Activated gamma-delta T cell treated with Interleukin-2 at 50 U/mL for 16 hours (primary cell): ENCODE measurements at places on chromosomes 16 and 17.

- no peak for DNase-seq
Observed at GRCh38 chr17:1646199-1646875, 805 bp upstream of the SCARF1 start.

GRCh38 chr17:67519801-67520251, 142.7 kb downstream of the PITPNC1 start:
- DNase-seq, result no peak

DNA sequence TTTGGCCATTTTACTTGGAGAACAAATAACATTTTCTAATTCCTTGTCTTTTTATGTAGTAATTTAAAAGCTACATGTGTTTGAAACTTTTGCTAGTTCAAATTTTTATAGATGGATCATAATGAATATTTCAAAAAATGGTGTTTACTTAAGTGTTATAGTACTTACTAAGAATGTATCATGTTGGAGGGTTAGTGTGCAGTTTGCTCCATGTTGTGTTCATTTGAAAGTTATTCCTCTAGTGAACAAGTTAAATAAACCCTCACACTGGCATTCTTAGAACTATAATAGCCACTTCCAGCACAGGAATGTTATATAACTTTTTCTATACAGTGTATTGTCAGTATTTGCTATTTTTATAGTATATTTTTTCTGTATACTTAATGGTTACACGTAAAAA, 62.8 kb downstream of the MRTFB start:
- DNase-seq, result no peak

- DNase-seq, result no peak
Observed at GRCh38 chr17:74231928-74232907, 18.8 kb downstream of the TTYH2 start.

DNA sequence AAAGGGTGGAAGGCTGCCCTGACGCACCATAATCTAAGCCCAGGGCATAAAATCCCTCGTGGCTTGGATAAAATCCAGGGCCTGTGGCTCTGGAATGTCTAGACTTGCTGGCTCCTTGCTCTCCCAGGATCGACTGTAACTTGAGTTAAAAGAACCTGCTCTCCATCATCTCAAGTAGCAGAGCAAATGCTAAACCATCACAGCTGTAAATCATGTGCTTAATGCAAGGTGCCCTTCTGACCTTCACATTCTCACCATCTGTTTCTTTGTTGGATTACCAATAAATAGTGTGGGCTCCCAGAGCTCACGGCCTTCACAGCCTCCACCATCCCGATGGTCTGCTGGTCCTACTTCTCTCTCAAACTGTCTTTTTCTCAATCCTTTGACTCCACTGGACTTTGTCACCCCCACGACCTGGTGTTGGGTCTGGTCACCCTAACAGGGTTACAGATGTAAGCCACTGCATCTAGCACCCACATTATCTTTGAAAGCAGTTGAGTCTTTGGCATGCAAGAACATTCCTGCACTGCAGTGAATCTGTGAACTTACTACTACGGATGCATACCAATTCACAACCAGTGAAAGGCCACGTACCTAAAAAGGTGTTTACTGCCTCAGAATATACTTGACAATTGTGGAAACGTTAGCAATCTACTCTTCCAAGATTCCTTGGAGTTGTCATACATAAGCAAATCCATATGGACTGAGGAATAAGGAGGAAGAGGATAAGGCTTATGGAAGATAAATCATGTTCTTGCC, 15.3 kb downstream of the RSL1D1 start:
- DNase-seq, result no peak

GRCh38 chr17:39701012-39701783, 1.3 kb downstream of the ERBB2 start:
- DNase-seq, result no peak

- DNase-seq, result no peak
Observed at GRCh38 chr16:82094942-82095540, 60.0 kb downstream of the HSD17B2 start.

DNA sequence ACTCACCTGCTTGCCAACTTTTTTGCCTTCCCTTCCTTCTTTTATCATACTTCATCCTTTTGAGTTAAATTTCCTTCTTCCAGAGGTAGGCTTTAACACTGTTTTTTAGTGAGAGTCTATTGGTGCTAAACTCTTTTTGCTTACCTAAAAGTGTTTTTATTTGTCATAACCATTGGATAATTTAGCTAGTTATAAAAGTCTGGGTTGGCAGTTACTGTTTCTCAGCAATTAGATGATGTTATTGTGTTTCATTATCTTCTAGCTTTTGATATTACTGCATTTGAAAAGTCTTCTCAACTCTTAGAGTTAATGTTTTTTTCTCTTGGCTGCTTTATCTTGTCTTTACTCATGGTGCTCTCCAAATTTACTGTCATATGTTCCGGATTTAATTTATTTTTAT, 22.6 kb downstream of the ZNRF1 start:
- DNase-seq, result no peak

- DNase-seq, result no peak
Observed at GRCh38 chr17:49191409-49191916, 18.9 kb downstream of the GNGT2 start.

GRCh38 chr16:89610108-89610453, 3.4 kb upstream of the DPEP1 start:
- DNase-seq, result no peak

GRCh38 chr17:83100220-83100852, 20.9 kb downstream of the METRNL start:
- DNase-seq, result no peak

DNA sequence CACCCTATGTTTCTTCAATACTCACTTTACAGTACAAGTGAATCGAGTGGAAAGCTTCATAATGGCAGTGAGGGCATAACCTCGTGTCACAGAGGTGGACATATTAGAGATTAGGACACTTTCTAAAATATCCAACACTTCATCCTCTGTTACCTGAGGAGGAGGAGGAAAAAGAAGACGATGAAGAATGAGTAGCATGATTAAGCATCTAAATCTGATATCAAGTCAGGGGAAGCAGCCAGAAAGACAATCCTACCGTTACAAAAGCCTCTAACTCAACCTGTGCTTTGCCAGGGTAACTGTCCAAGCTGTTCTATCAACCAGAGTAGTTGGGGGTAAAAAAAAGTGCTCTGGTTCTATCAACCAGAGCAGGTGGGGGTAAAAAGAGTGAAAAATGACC, 23.7 kb upstream of the PHLPP2 start:
- DNase-seq, result no peak

GRCh38 chr17:62778990-62779681, 29.0 kb downstream of the MARCHF10 start:
- no peak for DNase-seq

- DNase-seq, result no peak
Observed at GRCh38 chr16:47506800-47507199, 45.7 kb downstream of the PHKB start.

DNA sequence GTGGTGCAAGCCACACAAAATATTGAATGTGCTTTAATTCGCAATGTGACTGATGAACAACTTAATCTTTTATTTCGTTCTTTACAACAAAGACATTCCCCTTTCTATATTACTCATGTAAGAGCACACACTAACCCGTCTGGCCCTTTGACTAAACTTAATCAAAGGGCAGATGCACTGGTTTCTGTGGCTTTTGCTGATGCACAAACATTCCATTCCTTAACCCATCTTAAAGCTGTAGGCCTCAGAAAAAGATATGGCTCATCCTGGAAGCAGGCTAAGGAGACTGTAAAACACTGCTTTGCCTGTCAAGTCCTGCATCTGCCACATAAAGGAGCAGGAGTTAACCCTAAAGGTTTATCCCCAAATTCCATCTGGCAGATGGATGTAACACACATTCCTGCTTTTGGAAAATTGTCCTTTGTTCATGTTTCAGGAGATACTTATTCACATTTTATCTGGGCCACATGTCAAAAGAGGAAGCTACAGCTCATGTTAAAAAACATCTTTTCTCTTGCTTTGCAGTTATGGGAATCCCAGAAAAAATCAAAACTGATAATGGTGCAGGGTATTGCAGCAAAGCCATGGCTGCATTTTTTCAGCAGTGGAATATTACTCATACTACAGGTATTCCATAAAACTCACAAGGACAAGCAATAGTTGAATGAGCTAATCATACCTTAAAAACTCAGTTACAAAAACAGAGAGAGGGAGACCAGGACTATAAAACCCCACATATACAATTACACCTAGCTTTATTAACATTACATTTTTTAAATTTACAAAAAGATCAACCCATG, 137.2 kb downstream of the AHSP start:
- no peak for DNase-seq

DNA sequence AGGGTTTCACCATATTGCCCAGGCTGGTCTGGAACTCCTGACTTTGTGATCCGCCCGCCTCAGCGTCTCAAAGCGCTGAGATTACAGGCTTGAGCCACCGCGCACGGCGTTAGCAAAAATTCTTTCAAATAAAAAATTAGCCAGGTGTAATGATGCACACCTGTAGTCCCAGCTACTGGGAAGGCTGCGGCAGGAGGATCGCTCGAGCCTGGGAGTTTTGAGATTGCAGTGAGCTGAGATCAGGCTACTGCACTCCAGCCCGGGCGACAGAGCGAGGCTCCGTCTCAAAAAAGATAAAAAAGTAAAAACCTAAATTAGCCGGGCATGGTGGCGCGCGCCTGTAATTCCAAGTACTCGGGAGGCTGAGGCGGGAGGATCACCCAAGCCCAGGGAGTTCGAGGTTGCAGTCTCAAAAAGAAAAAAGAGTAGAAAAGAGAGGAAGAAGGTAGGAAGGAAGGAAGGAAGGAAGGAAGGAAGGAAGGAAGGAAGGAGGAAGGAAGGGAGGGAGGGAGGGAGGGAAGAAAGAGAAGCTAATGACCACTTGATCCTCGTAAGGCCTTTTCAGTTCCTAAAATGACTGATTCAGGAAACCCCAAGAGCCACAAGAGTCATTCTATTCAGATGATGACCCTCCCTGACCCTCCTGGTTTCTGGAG, 59.2 kb downstream of the SRL start:
- no peak for DNase-seq

- no peak for DNase-seq
Observed at GRCh38 chr16:27595993-27596392, 46.0 kb downstream of the KATNIP start.

DNA sequence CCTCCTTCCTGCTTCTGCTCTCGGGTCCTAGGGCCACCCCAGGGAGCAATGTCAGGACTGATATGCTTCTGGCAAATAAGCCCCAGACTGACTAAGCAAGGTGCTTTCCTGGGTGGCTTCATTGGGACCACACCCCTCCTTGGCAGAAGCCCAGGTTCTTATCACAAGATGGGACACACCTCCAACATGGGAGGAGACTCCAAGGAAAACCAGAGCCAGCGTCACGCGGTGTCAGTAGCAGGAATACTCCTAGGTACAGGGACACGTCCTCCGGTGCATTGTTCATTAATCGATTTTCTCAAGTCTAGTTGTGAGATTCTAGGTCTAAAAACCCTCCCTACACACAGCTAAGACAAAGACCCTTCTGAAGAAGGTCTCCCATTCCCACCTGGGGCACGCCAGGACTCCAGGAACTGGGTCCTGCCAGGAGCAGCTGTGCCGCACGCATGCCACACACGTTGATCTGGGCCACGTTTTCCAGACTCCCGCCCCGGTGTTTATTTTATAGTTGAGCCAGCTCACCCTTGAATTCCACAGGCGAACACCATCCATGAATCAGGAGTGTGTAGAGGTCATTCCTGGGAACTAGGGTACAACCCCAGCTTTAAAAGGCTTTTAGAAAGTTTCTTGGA, 30.8 kb downstream of the FA2H start:
- DNase-seq, result no peak

GRCh38 chr17:55266958-55267688, 2.4 kb downstream of the HLF start:
- no peak for DNase-seq

GRCh38 chr17:4853208-4853671, 20.1 kb downstream of the MINK1 start:
- DNase-seq, result no peak

GRCh38 chr16:12661656-12662172, 142.0 kb downstream of the CPPED1 start:
- DNase-seq, result peak; percentile 10

DNA sequence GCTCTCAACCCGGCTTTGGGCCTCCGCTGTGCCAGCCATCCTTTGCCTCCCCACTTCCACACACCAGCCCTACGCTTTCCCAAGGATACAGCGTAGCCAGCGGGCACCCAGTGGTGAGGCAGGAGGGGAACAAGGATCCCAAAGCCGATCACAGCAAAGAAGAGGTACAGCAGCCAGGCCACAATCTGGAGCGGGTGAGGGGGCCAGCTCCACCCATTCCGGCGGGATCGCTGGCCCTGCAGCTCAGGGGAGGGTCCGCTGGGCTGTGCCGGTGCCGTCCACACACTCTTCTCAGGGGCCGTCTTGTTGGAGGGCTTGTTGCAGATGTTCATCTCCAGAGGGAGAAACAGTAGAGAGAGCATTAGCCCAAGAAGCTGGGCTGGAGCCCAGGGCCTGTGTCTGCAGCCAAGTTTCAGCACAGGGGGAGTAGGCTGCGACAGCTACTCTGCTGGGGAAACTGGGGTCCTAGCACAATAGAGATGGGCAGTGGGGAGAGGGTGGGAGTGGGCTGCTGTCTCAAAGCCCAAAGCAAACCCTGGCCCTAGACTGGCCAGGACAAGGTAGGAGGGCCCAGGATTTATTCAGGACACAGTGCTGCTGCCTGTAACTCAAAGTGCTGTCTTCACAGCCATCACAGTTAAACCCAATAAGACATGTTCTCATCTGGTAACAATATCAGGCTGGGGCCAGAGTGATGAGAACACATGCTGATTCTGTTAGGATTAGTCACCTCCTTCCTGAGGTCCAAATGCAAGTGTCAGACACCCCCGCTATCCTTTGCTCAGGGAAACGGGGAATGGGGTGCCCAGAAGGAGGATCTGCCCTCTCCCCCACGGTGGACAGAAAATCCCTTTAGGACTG, 9.9 kb downstream of the ZDHHC1 start:
- DNase-seq, result no peak

GRCh38 chr17:43939886-43940285, 2.4 kb downstream of the PPY start:
- no peak for DNase-seq

- DNase-seq, result no peak
Observed at GRCh38 chr17:339193-340061, 13.2 kb downstream of the RPH3AL start.

- DNase-seq, result peak; percentile 21
Observed at GRCh38 chr17:63931981-63932561, at the start of gene CD79B. TSS of gene CD79B (minus strand) at chr17:63932331. CDS start at chr17:63932261, 70 bp downstream.
